ENCODE measurements at places on chromosomes 11 and 22.

DNA sequence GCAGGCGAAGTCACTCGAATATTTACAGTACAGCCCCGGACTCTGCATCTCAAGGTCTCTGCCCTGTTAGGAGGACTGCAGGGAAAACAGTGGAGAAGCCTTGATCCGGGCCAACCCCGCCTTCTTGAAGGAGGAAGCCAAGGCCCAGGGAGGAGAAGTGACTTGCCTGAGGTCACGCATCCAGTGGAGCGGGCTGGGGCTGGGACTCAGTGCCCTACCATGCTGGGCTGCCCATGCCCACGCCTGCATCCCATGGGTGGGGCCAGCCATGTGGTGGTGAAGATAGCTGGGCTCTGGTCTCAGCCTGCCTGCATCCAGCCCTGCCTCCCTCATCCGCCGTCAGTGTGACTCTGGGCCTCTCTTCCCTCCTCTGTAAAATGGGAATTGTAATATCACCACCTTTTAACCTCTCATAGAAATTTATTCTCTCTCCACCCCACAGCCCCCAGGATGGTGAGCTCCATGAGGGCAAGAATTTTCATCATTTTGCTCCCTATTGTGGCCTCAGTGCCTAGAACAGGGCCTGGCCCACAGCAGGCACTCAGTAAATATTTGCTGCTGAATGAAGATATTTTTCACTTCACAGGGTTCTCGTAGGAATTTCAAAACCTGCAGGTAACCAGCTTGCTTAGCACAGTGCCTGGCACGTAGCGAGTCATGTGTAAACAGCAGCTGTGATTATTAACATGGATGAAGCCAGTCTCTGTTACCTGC is 57.3 kb downstream of the OTOG start:
- DNase-seq: no peak

DNA sequence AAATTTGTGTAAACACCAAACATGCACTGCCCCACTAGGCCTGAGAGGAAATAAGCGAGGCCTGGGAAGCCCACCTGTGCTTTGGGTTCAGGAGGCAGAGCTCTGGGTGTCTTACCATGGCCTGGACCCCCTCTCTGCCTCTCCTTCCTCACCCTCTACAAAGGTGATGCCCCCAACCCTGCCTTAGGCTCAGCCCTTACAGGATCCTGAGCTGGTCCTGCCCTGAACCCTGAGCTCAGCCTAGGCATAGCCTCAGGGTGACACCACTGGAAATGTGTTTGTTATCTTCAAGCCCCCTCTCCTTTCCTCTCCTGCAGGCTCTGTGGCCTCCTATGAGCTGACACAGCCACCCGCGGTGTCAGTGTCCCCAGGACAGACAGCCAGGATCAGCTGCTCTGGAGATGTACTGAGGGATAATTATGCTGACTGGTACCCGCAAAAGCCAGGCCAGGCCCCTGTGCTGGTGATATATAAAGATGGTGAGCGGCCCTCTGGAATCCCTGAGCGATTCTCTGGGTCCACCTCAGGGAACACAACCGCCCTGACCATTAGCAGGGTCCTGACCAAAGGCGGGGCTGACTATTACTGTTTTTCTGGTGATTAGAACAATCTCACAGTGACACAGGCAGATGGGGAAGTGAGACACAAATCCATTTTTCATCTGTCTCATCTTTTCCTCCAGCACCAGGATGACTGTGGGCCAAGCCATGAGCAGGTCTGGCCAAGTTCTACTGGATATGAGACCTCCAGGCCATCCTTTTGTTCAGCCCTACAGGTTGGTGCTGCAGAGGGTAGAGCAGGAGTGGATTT is 117.8 kb downstream of the GGTLC2 start:
- no peak for DNase-seq

GRCh38 chr22:47198801-47199251 is 436.4 kb downstream of the TBC1D22A start:
- no peak for DNase-seq

GRCh38 chr11:105245781-105246315 is 106.3 kb upstream of the CARD18 start:
- DNase-seq: no peak

DNA sequence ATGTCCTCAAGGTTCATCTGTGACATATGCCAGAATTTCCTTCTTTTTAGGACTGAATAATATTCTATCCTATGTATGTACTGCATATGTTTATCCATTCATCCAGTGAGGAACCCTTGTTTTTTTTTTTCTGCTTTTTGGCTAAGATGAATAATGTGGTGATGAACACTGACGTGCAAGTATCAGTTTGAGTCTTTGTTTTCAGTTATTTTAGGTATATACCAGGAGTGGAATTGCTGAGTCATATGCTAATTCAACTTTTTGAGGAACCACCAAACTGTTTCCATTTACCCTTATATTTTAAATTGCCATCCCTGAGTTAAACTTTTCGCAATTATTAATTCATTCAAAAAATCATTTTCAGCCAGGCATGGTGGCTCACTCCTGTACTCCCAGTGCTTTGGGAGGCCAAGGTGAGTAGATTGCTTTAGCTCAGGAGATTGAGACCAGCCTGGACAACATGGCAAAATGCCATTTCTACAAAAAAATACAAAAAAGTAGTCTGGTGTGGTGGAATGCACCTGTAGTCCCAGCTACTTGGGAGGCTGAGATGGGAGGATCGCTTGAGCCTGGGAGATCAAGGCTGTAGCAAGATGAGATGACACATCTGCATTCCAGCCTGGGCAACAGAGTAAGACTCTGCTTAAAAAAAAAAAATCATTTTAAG is 64.2 kb downstream of the MICAL2 start:
- no peak for DNase-seq

- DNase-seq: no peak
Measured at GRCh38 chr11:10294290-10294953, 403 bp upstream of the SBF2 start.

DNA sequence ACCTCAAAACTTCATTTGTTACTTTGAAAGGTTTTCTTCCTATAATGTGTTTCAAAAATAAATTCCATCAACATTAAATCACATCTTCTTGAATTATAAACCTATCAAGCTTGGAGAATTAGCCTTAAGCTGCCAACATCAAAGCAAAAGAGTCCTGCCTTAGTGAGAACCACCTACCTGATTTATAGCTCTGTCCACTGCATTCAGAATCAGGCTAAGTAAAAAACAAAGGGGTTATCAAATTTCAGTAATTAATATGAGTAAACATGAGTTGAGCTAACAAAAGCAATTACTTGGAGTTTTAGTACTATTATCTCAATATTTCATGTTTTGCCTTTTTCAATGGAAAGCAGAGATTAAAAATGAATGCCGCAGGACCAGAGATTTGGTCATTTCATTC is 73.9 kb downstream of the CADM1 start:
- DNase-seq: no peak

GRCh38 chr22:38220163-38220562 is 18.4 kb downstream of the MAFF start:
- no peak for DNase-seq

GRCh38 chr11:128859563-128860441 is 7.3 kb downstream of the KCNJ1 start:
- DNase-seq: no peak

DNA sequence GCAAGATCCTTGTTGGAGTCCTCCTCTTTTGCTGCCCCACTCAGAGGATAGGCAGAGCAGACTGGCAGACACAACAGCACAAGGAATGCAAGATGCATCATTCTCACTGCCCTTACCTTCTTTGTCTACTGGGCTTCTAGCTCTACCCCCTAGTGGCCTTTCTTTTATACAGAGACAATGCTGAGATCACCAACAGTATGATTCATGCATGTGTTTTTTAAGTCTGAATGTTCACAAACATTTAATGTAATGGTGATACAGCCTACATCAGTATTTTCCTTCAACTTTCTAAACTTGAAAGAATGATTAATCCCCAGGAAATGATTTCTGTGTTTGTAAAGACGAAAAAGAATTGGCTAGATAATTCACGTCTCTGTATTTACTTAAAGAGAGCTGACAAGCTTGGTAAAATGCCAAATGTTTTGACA is at the start of gene MMP10:
MMP10 (minus strand) TSS at position 138 of the 428 bp plus-strand sequence; CDS start at position 101, 37 bp downstream.
- peak; percentile 50 for DNase-seq

DNA sequence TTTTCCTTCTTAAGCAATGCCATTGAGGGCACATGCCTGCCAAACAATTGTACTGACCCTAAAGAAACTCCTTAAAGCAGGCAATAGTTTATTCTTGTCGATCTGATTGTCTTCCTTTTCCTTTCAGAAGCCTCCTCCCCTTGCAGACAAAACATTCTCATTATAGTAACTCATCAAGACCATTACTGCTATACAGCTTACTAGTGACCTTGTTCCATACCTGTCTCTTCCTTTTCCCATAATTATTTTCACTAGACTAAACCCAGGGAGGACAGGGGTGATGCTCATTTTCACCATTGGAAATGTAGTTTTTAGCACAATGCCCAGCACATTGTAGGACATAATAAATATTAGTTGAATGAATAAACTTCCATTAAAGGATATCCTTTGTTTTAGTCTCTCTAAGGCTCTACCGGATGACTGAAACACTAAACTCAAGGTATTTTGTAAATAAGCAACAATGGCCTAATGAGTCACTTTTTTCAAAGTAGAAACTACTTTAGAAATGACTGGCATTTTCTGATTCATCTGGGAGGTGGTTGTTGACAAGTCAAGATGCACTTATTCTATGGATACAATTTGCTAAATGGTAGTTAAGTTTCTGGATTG is 9.3 kb upstream of the MSANTD4 start:
- DNase-seq: no peak

- no peak for DNase-seq
Measured at GRCh38 chr11:88680806-88681205, 343.3 kb upstream of the CTSC start.

DNA sequence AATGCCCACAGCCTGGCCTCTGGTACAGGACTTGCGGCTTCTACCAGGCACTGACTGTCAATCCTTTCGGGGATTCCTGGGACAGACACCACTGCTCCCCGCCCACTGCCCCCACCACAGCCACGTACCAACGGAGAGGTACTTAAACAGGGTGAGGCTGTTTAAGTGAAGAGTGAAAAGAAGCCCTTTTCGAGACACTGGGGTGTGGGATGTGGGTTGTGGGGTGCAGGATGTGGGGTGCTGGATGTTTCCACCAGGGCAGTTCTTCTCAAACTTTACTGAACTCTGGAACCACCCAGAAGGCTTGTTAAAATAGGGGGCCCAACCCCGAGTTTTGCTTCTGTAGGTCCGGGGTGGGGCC is 34.2 kb upstream of the PRR5 start:
- DNase-seq: no peak

- no peak for DNase-seq
Measured at GRCh38 chr11:60945295-60945667, 6.7 kb downstream of the SLC15A3 start.

DNA sequence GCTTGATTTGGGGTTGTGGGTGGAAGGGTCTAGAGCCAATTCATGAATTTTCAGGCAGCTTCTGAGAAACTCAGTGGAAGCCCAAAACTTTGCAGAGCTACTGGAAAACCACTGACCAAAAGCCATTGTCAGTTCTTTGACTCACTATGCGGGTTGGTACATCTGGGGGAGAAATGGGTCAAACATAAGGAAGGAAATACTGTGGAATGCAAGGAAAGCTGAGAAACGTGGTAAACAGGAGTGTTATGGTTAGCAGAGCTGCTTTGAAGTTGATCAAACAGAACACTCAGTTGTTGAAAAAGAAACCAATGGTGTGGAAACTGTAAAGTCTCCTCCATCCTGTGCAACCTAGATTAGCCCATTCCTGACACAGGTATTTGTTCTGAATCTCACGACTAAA is 6.3 kb upstream of the ABTB2 start:
- DNase-seq: no peak
